ENCODE measurements at places on chromosomes 2 and 18.

DNA sequence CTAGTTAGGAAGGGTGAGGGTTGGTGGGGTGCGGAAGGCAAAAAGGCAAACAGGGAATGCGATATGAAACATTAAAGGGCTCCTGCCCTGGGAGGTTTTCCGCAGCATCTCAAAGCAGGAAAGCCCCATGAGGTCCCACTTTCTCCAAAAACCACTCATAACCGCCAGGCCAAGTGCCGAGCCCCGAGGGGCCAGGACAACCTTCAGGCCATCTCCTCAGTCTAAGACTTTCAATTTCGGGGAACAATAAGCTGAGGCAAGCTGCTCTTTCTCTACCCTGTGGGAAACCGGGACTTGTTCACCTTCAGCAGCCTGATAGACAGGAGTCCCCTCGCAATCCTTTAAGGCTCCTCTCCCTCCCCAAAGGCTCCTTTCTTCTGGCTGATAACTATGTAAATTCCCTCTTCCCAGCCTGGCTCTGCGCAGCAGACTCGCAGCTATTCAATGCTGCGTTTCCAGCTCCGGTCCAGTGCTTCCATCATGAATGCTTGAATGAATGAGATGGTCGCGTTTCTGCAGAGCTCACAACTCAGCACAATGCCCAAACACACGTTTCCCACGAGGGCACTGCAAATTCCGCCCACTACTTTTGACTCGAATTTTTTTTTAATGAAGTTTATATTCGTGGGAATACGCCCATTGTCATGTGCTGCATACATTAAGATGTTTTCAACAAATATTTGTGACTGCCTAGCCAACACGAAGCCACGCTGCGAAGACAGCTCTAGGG is 1.4 kb downstream of the LAMA1 start:
- no peak for DNase-seq

- peak; percentile 31 for DNase-seq
These were observed 154.5 kb upstream of the RASGRP3 start for GRCh38 chr2:33321876-33322483.

DNA sequence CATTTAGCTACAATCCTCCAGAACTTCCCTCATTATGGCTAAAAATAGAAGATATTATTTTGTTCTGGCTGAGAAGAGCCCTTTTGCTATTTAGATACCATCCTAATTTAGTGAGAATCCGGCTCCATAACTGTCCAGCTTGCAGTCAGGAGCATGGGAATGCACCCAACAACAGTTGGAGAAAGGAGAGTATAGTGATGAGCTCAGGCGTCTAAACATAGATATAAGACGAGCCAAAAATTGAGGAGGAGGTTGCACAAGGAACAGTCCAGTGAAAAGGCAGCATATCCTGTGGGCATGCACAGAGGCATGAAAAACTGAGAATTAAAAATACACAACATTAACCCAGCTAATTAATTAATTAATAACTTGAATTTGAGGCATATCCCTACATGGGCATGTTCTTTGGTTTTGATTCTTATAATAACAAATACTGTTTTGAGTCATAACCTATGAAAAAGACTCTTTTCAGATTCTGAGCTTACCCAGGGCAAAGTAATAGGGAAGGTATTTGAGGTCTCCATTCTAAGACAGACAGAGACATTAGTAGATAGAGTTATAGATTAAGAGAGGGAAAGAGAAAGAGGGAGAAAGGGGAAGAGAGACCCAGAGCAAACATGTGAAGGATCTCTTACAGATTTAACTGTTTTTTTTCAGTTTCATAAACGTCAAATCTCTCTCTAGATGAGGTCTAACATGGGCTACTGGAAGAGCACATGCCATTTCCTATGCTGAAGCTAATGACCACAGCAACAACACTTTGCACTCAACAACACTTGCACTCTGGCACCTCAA is 311.2 kb downstream of the OSR1 start:
- DNase-seq = no peak

- DNase-seq = no peak
These were observed 76.8 kb upstream of the PELI1 start for GRCh38 chr2:64220894-64221617.

GRCh38 chr18:76364282-76365259 is 130.5 kb downstream of the ZNF516 start:
- DNase-seq = no peak

DNA sequence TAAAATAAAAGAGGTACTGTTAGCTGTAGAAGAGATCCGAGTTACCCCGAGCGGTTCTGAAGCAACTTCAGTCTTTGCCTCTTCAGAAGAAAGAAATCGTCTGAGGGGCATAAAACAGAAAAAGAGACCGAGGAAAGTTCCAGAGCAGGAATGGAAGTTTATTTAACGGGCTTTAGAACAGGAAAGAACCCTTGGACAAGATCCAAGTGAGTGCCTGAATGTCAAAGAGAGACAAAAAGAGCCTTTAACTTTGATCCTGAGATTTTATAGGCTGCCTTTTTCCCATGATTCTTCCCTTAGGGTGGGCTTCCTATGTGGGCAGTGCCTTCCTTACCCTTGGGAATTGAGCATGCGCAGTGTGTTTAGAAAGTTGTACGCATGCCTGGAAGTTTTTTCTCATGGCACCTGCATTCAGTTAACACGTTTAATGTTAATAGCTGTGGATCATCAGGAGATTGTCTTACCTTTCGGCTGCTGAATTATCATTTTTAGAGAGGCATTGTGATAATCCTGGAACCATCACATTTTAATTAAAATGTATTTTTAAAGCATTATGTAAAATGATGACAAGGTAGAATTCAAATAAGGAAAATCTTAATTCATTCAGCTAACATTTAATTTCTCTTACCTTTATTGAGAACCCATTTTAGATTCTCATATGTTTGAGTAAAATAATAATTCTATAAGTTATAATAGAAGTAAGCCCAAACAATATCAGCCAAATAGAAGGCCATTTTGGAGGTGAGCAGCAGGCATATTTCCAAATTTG is 269.5 kb upstream of the ZSWIM2 start:
- DNase-seq = no peak

DNA sequence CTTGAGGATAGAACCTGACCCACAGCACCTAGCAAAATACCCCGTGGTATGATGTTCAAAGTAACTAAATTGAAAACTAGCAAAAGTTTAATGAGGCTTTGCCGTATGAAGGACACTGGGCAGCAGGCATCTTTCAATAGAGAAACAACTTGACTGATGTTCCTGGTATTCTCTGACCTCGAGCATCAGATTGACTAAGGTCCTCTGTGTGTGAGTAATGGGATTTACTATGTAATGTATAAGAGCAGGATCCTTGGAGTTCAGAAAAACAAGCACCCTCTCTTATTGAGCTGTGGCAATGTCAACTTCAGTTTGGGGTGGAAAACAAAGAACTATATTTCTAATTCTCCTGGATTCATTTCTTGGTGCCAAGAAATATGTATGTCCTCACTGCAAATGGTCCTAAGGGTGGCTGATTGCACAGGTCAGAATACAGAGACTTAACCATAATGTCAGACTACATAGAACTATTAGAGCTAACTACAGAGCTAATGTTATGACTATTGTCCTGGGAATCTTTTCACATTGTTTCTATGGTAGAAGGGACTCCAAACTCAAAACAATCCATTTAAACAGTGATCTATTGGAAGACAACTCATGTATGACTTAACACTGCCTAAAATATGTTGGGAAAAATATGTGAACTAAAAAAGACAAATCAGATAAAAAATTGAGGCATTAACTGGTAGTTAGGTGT is 4.4 kb downstream of the TNFAIP6 start:
- DNase-seq = no peak

DNA sequence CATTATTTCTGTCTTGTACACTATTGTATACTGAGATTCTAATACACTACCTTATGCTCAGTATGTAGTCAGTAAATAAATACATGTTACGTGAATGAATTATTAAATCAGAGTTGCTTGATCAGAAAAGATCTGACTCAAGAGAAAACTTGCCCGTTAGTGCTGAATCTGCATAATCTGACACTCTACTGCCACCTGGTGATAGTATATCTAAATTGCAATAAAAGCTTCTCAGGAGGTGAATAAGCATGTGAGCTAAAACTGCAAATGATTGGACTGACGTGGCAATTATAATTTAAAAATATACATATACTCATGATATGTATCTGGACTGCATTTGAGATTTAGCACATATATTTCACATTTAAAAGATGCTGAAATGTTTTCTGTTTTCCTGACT is 70.4 kb downstream of the KIAA1328 start:
- DNase-seq = no peak

DNA sequence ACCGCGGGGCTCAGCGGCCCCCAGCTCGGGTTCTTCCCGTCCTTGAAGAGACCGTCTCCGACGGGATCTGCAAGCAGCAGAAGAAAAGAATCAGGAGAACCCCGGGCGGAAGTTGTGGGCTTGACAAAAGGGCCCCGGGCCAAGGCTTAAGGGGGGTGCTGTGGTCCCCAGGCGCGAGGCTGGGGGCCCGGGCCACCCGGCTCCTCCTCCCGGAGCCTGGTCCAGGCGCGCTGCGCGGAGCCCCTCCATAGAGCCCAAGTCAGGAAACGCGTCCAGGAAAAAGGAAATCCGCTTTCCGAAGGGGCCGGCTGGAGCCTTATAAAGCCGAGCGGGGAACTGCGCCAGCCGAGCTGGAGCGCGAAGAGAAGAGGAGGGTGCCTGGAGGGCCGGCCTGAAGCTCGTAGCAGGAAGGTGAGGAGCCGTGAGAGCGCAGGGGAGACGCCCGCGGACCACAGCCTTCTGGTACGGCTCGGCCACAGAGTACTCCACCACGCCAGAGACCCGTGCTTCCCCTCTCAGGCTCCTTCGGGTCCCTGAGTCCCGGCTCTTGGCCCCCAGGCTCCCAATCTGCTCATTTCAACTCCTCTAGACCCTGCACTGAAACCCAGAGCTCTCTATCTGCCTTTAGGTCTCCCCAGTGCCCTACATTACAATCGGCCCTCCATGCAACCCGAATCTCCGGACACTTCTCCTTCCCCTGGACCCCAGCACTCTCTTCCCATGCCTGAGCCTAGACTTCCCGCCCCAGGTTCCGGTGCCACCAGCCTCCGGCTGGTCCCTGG is 554 bp downstream of the FEV start:
- no peak for DNase-seq

GRCh38 chr2:208046686-208047085 is 21.4 kb upstream of the PLEKHM3 start:
- DNase-seq = no peak

DNA sequence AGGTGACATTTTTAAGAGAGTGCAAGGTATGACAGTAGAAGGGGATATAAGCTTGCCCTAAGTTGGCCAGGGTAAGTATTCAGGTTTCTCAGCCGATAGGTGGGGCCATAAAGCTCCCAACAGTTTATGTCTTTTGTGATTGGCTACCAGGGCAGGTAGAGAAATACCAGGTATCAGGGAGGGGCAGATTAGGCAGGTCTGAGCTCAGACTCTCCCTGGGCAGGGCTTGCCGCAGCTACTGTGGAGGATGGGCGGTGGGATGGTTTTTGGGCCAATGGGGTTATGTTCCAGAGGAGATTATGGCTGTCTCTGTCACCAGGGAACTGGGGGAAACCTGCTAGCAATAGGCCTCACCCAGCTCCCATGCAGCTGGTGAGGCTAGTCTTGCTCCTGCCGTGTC is 211.6 kb downstream of the PTH2R start:
- no peak for DNase-seq

- no peak for DNase-seq
These were observed 14.2 kb upstream of the RHOB start for GRCh38 chr2:20432714-20433113.

GRCh38 chr2:25894135-25894830 is 16.0 kb upstream of the ASXL2 start:
- DNase-seq = no peak

GRCh38 chr18:24244698-24245097 is 105.8 kb downstream of the CABYR start:
- DNase-seq = no peak

- DNase-seq = no peak
These were observed 48.1 kb downstream of the ADCY3 start for GRCh38 chr2:24871852-24872333.

DNA sequence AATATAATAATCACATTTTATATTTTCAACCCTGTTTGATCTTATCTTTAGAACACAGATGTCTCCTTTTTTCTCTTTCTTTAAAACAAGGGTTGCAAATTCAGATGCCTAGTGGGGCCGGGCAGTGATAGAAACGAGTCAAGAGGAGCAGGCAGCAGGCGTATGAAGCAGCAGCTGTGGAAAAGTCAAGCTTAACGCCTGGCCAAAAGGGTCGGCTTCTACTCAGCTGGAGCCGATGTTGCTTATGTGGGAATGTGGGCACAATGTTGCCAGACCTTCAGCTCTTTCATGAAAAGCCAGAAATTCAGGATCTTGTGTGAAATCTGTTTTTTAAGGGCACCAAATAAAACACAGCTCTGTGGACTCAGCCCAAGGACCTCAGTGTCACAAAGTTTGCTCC is 642.7 kb downstream of the ARHGAP15 start:
- DNase-seq = no peak

DNA sequence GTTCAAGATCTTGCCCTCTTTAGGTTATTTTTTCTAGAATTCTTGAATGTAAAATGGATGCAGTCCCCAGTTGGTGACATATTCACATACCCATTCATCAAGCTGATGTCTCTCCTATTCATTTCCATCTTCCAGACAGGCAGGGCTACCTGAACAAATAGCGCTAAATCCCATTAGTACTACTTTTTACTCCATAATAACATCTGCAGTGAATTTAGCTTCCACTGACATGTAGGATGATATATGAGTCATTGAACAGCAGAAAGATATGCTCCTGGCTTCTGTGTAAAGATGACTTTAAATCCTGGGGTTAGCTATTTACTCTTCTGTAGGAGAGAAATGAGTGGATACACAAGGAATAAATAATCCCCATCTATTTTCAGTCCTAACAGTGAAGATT is 194.7 kb downstream of the RND3 start:
- no peak for DNase-seq

- DNase-seq = no peak
These were observed 12.8 kb downstream of the SESTD1 start for GRCh38 chr2:179251870-179252269.
